HepG2 (cell line): ENCODE measurements at places on chromosomes 4 and X.

- no peak for DNase-seq
These were observed 22.8 kb upstream of the SOWAHB start for GRCh38 chr4:76920715-76921114.

GRCh38 chr4:34187056-34187455, 2057.3 kb downstream of the ARAP2 start:
- DNase-seq = no peak

- no peak for DNase-seq
These were observed 38.1 kb upstream of the STIM2 start for GRCh38 chr4:26822546-26822945.

DNA sequence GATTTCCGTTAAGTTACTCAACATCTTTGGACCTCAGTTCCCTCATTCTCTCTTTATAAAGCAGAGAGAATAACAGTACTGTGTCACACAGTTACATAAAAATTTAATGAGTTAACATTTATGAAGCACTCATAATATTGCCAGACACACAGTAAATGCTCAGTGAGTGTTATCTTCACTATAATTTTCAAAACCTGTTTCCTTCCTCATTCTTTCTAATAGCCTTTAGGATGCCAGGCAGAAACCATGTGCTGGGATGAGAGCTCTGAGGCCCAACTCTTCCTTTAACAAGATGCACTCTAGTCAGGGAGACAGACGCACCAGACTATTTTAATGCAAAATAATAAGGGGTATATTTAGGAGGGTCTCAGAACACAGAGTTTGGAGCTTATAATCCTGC, 208.2 kb downstream of the STK32B start:
- no peak for DNase-seq

DNA sequence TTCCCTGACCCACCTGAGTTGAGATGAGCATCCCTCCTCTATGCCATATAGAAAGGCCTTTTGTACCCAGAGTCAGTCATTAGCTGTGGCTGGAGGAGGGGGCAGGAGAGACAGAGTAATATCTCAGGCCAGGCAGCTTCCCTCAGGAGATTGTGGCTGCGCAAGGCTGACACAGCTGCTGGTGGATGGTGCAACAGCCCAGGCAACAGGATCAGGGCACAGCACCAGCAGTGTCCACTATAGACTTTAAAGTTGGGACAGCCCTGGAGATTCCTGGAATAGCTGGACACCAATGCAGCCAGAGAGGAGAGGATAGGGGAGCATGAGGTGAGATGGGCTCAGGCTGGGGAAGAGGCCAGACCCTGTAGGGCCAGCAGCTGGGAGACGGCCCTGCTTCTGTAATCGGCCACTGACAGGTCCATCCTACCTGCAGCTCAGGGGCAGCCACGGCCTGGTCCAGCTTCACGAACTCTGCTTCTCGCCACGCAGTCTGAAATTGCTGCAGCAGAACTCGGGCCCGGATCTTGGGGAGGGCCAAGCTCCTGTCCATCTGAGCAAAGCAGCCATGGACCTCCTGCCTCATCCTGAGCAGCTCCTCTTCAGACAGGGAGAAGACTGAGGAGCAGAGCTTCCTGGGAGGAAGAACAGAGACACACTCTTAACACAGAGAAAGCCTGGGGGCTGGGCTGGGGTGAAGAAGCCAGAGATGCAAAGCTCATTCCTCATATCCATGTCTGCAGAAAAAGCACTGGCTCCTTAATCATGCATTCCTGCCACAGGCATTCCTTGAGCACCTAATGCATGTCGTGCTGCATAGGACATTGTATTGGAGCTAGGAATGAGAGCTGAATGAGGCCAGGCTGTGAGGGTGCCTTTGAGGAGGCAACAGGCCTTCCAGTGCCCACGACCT, 90.1 kb downstream of the EVC2 start:
- no peak for DNase-seq

- DNase-seq = no peak
These were observed 100.3 kb downstream of the PAPSS1 start for GRCh38 chr4:107619731-107620130.

- DNase-seq = no peak
These were observed 214.0 kb upstream of the WDFY3 start for GRCh38 chr4:85180533-85180932.

DNA sequence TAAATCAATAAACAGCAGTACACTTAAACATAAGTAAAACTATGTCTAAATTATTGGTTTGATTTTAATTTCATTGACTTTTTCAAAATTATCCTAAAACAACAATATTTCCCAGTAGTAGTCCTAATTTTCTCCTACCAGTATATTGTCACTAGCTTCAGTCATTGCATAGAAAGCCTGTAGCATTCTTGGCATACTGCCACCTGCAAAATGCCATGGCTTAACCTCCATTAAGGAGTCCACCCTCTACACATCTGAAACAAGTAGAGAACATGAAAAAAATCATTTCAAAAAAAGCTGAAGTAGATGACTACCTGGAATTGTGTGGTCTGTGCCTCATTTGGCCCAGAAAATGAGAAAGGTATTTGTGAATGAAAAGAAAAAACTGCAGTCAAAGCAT, 348.5 kb downstream of the INPP4B start:
- DNase-seq = no peak

DNA sequence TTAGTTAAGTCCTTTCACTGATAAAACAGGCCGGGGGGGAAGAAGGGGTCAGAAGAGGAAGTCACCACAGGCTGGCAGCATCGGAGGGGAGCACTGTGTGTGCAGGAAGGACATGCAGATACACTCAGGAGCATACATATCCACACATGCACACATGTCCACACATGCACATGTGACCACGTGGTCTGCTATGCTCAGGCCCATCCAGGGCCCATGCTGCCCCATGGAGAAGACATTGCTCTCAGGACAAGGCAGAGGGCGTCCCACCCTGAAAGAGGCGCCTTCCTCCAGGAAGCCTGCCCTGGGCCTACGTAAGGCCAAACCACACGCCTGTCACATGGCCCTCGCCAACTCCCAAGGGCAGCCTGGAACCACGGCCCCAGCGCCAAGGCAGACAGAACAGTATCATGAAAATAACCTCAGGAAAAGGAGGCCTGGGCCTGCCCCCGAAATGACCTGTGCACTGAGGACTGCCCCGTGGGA, 15.8 kb downstream of the WDR1 start:
- DNase-seq = no peak

DNA sequence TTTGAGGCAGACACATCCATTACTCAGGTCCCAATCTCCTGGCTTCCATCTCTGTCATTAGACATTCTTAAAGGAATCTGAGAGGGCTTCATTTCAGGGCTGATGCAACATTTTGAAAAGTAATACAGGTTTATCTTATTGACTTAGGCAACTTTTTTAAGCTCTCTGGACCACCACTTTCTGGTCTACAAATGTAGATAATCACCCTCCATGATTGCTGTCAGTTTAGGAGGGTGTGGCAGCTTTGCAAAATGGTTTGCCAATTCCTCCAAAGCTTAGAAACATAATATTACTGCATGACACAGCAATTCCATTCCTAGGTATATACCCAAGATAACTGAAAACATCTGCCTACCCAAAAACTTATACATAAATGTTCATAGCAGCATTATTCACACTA, 77.6 kb downstream of the ARHGAP6 start:
- no peak for DNase-seq

GRCh38 chrX:119401569-119401968, 2.4 kb downstream of the SLC25A43 start:
- DNase-seq = no peak

DNA sequence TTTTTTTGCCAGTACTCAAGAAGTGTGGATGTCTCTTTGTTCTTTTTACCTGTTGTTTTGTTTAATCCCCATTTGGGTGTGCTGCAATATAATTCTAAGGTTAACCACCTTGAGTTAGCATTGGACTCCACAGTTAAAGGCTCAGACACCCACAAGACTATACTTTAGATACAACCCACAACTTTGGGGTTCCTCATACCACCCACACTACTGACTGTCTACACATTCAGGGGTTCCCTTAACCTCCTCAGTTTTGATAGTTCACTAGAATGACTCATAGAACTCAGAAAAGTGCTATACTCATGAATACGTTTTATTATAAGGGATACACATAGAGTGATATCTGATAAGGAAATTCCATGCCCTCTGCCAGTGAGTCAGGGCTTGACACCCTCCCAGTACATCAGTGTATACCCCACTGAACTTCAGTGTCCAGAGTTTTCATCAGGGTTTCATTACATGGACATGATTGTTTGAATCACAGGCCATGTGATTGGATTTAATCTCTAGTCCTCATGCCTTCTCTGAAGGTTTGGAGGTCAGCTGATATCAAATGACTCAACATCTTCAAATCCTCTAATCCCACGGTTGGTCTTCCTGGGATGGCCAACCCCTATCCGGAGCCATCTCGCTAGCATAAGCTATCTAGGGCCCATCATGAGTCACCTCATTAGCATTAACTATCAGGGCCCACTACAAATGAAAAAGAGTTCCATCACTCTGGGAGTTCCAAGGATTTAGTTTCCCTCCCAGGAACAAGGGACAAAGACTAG, 357.7 kb upstream of the EMCN start:
- DNase-seq = no peak
